ENCODE measurements at places on chromosomes 2 and 18.

DNA sequence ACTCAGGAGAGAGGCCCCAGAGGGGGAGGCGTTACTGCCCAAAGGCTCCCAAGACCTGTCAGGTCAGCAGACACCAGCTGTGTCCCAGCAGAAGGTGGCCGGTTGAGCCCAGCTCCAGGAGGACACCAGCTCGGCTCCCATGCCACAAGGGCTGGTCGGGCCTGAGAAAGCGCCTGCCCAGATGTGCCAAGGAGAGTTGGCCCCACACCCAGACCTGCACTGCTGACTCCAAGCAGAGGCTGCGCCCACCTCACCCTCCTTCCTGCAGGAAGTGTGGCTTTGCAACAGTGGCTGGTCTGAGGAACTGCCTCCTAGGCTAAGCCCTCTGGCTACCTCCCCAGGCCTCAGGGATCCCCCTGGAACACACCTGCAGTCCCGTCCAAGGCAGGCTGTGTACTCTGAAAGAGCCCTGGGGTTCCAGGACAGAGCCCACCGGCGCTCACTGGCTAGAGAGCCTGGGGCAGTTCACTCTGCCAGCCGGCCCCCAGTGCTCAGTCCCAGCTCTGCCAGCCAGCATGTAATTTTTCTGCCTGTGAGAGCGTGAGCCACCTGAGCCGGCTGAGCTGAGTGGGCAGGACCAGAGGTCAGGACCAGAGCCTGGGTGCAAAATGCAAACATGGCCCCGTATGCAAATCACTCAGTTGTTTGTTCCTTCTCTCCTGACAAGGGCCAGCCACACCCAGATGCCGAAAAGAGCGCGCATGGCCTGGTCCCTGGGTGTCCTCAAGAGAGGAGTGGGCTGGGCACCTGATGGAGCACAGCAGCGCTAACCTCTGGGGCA, 36.9 kb upstream of the PTMA start:
- no peak for DNase-seq

- no peak for DNase-seq
Measured at GRCh38 chr18:24947521-24948305, 404.3 kb downstream of the ZNF521 start.

DNA sequence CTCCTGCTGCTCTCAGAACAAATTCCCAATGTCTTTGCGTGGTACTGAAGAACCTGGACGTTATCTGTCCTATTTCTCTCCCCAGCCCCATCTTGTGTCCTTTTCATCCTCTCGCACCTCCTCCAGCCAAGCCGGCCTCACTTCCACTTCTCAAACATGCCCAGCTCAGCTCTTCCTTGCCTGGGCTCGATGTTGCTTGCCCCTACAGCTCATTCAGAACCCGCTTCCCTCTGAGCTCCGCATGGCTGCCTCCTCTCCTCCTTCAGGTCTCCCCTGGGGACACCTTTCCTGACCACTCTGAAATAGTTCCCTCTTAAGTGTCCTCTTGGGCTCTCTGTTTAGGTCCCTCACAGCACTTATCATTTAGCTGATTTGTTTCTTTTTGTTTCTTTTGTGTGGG, 6.7 kb upstream of the SMARCAL1 start:
- no peak for DNase-seq

- DNase-seq = no peak
Measured at GRCh38 chr2:127231130-127231865, 11.2 kb upstream of the CYP27C1 start.

GRCh38 chr2:241724975-241725870, 9.2 kb upstream of the D2HGDH start:
- peak; percentile 23 for DNase-seq

GRCh38 chr2:29698216-29698615, 223.2 kb downstream of the ALK start:
- DNase-seq = no peak

GRCh38 chr2:170932948-170933347, 3.9 kb downstream of the GORASP2 start:
- no peak for DNase-seq

GRCh38 chr18:7945882-7946281, 378.8 kb downstream of the PTPRM start:
- no peak for DNase-seq

- peak; percentile 79 for DNase-seq
Measured at GRCh38 chr2:201858281-201859184, 52.2 kb downstream of the CDK15 start.

DNA sequence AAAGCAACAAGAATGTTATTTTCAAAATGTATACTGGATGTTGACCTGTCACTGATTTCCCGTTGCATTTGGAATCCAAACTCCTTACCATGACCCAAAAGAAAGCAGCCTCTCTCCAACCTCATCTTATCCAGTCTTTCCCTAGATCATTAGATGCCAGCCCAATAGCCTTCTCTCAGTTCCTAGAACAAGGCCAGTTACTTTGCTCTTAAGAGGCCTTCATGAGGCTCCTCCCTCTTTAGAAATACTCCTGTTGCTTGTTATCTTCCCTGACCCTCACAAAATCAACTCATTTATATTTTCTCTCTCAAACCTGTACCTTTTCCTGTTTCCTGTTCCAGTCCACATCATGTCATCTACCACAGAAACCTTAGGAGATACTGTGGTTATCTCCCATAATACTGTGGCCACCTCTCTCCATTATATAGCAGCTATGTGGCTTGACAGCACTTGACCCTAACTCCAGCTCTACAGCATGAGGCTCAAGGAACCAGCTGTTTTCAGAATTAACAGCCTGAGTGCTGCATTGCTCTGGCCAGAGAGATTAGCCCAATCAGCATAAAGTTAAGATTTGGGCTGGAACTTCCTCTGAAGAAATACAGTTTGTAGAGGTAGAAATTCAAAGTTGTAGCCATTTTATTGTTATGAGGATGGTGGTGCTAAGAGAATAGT, 22.8 kb downstream of the SRBD1 start:
- no peak for DNase-seq

DNA sequence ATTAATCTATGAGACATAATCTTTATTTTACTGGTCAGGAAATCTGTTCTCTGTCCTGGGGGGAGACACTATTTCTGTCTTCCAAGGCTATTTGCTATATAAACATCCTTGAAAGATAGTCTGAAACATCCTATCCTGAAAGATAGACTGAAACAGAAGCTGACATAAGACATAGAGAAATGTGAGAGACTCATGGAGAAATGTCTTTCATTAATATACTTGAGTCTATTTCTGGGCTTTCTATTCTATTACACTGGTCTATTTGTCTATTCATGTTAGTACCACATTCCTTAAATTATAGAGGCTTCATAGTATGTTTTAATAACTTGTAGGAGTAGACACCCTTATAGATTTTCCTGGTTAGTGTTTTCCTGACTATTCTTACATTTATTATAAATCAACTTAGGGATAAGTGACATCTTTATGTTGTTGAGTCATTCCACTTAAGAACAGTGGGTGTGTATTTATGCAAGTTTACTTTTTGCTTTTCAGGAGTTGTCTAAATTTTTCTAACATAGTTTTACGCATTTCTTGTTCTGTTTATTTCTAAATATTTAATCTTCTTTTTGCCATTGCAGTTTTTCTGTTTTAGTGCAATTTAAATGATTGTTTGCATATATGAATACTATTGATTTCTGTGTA, 244.9 kb upstream of the ZSWIM2 start:
- no peak for DNase-seq

DNA sequence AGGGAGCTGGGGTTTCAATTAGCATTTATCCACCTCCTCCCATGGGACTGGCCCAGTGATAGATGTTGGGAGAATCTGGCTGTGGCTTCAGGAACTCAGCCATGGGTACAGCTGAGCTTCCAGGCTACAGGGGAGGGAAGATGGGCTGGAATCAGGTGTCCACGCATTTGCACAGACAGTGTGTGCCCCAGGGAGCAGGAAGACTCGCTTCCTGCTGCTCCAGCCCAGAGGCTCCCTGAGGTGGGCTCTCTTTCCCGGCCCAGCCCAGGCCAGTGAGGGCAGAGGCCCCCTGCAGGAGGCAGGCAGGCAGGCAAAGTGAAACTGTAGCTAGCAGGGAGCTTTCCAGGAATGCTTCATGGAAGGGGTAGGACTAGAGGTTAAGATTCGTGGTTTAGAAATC, 28.7 kb downstream of the DYSF start:
- DNase-seq = peak; percentile 52

GRCh38 chr18:63832470-63832869, 55.0 kb upstream of the SERPINB2 start:
- no peak for DNase-seq

DNA sequence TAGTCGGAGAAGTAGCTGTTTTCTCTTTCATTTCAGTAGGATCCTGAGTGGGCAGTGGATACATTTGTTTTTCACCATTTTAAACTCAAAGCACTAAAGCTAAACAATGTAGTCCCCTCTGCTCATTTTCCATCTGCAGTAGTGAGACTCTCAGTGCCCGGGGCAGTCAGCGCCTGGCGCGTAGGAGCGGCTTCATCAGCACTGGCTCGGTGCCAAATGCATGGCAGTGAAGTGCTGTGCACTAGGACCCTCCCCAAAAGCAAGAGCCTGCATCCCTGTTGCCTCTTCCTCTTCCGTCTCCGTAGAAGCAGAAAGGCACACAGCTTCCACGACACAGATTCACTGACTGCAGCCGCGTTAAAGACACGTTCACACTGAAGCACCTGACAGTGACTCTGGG, 19.0 kb upstream of the ESPNL start:
- DNase-seq = no peak

DNA sequence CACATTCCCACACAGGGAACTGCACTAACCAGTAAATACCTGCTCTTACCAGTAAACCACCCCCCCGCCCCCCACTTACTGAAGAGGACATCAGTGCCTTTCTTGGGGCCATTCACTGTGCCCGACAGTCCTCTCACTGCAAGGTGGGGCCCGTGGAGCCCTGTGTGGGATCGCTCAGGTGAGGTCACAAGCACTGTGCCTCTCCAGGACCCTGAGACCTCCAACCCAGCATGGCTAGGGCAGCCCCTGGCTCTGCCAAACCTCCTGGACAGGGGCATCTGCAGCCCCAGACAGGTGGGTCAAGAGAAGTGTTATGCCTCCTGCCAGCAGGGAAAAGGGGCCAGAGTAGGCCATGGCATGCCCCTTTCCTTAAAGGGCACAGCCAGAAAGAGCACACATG, 6.7 kb upstream of the NEURL3 start:
- DNase-seq = no peak

DNA sequence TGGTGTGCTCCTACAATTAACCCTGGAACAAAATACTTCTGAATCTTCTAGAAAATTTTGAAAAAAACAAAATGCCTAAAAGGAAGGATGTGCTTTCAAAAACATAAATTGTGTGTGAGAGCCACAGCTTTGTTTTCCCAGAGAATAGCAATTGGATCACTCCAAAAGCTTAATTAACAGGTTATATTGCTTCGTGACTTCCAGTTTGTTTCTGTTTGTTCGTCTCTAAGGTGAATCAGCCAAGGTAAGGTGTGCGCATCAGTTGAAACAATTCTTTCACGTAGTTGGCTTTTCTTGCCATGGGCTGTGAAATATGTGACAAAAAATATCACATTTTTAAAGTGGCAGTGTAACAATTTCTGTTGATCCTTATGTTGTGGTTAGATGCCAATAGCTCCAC, 90.3 kb upstream of the BARD1 start:
- no peak for DNase-seq

DNA sequence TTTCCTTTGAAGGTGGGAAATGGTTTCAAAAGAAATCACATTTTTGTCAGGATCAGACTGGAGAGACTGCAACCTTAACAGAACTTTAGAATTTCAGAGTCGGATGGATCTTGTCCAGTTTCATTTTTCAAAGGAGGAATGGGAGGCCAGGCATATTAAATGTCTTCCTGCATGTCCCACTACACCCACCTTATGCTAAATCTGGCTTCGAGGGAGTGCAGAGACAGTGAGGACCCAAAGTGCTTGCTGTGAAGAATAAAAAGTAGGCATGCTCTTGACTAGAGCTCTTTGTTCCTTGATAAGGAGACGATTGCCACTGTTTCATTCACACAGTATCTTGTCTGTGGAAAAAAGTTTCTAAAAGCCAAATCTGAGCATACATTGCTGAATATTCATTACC, 197.6 kb downstream of the SLC4A3 start:
- no peak for DNase-seq

DNA sequence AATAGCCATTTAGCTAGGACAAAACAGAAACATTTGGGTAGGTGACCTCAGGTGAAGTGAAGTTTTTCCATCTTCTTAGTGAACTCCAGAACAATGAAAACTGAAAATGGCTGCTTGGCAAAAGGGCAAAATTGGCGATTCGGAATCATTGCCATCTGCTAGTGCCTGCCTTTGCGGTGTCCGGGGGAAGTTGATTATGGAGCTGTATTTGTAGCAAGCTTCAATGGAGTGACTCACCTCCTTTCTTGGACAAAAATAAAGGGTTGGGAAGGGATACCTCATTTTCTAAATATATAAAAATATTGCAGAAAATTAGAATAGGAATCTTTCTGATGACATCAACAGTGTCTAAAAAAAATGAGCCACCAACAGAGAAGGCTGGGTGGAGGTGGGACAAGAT, 460.5 kb downstream of the TGIF1 start:
- DNase-seq = no peak

GRCh38 chr2:95276888-95277245, 2.6 kb downstream of the PROM2 start:
- no peak for DNase-seq

GRCh38 chr2:153641046-153641445, 162.5 kb upstream of the RPRM start:
- no peak for DNase-seq

DNA sequence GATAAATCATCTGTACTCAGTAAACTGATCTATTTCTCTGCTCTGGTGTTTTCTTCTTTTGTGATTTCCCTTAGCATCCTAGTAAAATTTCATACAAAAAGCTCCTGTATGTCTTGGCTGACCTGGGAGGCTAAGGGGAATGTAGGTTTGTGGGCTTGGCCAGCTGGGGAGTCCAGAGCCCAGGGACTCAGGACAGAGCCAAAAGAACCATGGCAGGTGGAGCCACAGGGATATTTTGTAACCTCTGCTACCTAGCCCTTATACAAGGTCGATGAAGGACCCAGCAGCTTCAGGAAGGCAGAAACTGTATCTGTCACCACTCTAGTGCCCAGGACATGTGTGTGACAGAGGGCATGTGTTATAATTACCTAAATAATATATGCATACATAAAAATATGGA, 22.7 kb upstream of the ZCCHC2 start:
- DNase-seq = no peak

DNA sequence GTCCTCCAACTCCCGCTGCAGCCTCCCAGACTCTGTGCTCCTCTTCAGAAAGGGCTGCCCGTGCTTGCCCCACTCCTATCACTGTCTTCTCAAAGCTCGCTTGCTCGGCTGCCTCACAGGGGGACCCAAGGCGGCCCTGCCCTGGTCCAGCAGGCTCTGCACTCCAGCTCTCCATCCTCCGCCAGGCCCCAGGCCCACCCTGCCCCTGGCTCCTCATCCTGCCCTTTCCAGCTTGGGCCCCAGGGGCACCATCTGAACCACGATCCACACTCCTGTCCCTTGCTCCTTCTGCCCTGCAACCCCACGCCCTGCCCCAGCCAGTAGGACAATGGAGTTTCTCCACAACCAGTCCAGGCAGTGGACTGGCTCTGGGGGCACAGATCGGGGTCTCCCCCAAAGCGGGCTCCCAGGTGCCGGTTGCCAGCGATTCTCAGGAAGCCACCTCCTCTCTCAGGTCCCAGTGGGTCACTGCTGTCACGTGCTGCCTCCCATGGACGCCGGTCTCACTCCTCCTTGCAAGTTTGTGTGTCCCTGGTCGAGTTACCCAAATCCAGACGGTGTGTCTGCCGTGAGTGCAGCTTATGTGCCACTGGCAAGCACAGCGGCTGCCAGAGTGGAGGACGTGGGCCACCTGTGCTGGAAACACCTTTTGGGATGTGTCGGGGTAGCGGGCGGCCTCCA, 238.5 kb downstream of the HDAC4 start:
- no peak for DNase-seq

GRCh38 chr2:96174251-96175144, 29.3 kb upstream of the DUSP2 start:
- peak; percentile 87 for DNase-seq

GRCh38 chr2:166882851-166883250, 5.4 kb upstream of the XIRP2 start:
- no peak for DNase-seq

Data from iPS-NIHi11 (cell line).